ENCODE measurements at places on chromosomes 16 and 17. TPM values are rescaled to one million over a fixed set of nuclear protein-coding genes. Genes with fewer than 3 reads are reported as not detected.

Gene WNT9B
- not detected for total RNA-seq

Gene NUPR1
- total RNA-seq: not detected

Gene ASGR1
- total RNA-seq: 0.79 TPM

Gene SPIRE2
- total RNA-seq: 10.2 TPM

Gene CD300E
- not detected for total RNA-seq

Gene RAB11FIP4
- total RNA-seq: 17.3 TPM

Gene RAB37
- total RNA-seq: not detected

Gene SGSH
- total RNA-seq: 23.9 TPM

Gene FKBP10
- 313 TPM for total RNA-seq

Gene TMEM204
- not detected for total RNA-seq

Gene NKD1
- total RNA-seq: 0.11 TPM

Gene UTS2R
- not detected for total RNA-seq

All from placental epithelial cell (primary cell).